Inflammatory macrophage treated with lipopolysaccharide for 4 hours (primary cell): ENCODE measurements at places on chromosomes 16 and 17.

DNA sequence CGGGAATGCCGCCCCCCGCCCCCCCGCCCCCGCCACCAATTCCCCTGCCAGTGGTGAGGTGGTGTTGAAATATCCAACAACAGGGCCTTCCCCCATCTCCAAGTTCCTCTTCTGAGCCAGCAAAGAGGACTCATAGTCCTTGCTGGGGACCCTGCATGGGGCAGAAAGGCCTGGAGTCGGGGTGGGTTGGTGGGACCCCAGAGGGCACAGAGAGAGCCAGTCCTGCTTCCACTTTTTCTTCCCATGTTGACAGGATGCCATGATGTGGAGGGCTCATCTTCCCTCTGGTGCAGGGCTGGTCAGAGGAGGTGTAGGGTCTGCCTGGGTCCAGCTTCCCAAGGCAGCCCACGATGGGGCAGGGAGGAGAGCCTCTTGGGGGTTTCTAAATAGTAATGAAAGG is 49.0 kb upstream of the PIK3R6 start:
- DNase-seq, result peak; percentile 86

GRCh38 chr17:35627417-35627816 is 40.3 kb downstream of the AP2B1 start:
- DNase-seq, result no peak

GRCh38 chr17:80277751-80278671 is 17.4 kb downstream of the RNF213 start:
- no peak for DNase-seq

DNA sequence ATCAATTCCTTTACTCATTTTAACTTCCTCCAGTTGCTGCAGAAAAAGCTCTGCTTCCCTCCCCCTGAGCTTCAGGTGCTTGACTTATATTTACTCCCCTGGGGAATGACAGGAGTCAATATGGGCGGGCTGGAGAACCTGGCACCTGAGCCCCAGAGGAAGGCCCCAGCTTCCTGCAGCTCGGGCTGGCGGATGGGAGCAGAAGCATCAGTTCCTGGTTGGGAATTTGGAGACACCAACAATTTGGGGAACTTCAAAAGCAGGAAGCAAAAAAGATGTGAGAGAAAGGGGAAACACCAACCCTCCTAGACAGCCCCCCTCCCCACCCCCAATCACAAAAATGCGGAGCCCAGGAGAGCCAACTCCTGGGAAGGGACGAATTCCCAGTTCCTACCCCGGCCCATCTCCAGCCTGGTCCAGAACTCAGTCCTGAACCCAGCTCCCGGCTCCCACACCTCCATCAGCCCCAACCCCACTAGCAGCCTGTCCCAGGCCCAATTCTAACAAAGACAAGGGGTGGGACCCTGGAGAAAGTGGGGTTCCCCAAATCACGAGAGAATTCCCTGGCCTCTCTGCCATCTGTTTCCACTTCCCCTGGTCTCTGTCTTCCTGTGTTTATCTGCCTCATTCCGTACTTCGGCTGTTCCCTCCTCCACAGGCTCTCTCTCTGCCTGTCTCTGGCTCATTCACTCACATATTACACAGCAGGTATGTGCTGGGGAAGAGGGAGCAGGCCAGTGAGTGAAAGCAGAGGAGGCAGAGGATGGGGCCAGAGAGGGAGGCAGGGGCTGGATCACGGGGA is 16.2 kb upstream of the ASGR2 start:
- DNase-seq, result peak; percentile 53

DNA sequence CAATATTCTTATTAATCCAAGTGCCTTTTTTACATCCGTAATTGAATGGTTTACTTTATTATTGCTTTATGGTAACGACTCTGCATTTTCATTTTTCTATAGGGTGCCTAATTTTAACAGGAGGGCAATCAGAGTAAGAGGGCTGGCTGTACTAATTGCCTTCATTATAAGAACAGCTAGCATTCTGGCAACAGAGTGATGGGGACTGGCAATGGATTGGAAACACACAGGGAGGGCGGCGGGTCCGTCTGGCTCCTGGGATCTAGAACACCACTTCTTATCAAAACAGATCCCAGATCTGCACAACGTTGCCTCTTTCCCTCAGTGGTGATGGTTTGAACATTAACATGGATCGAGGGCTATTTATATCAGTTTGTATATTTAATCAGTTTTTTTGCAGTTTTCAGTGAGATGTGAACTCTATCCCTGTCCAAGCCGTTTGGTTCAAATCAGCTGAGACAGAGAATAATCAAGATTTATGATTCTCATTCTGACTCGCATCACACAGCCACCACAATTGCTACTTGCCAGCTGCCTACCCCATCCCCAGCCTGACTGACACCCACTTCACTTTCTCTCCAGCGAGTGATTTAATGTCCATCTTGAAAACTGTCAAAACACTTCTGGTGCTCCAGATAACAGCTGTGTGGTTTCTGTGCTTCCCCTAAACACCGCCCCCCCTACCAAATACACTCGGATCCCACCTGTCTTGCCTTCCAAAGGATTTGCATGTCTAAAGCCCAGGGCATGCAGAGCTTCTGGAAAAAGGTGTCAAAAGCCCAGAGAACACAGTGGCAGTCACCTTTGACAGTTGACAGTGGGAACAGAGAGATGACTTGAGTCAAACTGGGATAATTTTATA is 327.9 kb downstream of the HS3ST4 start:
- DNase-seq, result no peak

DNA sequence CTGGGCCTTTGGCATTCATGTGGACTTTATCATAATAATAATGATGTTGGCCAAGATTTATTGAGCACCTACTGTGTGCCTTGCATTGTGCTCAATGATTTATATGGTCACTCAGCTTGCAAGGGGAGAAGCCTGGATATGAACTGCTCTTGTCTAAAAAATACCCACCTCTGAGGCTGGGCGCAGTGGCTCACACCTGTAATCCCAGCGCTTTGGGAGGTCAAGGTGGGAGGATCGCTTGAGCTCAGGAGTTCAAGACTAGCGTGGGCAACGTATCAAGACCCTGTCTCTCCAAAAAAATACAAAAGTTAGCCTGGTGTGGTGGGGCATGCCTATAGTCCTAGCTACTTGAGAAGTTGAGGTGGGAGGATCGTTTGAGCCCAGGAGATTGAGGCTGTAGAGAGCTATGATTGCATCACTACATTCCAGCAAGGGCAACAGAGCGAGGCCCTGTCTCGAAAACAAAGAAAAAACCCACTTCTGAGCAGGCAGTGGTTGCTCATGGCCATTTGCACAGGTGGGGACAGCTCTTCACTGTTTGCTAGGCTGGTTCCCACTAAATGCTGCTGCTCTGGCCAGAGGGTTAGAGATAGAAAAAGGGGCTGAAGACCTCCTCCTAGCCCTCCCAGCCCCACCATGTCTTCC is 4.3 kb upstream of the ADGRG1 start:
- no peak for DNase-seq

DNA sequence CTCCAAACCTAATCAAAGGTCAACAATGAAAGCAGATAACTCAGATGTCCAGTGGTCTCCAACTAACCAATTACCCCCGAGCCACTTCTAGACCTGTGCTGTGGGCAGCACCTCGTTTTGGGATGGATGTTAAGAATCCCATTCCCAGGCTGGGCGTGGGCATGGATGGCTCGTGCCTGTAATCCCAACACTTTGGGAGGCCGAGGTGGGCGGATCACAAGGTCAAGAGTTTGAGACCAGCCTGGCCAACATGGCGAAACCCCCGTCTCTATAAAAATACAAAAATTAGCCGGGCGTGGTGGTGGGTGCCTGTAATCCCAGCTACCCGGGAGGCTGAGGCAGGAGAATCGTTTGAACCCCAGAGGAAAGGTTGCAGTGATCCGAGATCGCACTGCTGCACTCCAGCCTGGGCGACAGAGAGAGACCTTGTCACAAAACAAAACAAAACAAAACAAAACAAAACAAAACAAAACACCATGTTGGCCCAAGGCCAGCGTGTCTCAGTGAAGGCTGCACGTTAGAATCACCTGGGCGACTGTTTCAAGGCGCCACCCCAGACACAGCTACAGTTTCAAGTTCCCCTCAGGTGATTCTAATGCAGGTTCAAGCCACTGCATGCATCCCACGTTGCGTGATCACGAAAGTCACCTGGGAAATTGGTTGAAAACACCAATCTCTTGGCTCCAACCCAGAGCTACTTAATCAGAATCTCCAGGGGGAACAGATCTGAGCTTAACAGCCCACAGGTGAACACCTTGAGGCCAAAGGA is 21.3 kb downstream of the COX4I1 start:
- DNase-seq, result no peak

GRCh38 chr16:5642011-5642410 is 544.4 kb upstream of the EEF2KMT start:
- DNase-seq, result no peak

DNA sequence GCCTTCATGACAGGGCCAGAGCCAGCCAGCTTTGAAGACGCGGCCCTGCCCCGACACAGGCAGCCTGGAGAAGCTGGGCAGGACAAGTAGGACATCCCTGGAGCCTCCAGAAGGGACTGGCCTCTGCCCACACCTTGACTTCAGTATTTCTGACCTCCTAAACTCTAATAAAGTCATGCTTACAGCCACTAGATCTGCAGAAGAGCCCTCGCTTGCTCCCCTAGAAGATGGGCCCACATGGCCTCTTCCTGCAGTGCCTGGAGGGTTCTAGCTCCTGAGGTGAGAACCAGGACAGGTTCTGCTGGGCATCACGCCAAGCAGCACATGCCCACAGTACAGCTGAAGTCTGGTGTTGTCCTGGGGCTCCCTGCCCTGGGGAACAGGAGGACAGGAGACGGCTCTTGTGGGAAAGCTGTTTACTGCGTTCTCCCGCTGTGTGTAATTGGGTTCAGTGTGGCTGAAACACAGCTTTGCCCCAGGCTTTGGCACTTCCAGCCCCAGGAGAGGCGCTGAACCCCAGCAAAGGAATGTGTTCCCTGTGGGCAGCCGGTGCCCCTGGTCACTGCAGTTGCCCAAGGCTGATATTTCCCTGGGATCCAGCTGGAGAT is 2.6 kb downstream of the APRT start:
- DNase-seq, result no peak
